Naive B cell (primary cell): ENCODE measurements at places on chromosomes 13 and 19. TPM values are rescaled to one million over a fixed set of nuclear protein-coding genes. Genes with fewer than 3 reads are reported as not detected.

KIR3DL1 gene
- polyA plus RNA-seq: 0.26 TPM

TSC22D1 gene
- polyA plus RNA-seq: 10.1 TPM

ENOX1 gene
- not detected for polyA plus RNA-seq

POSTN gene
- polyA plus RNA-seq: not detected

CASP14 gene
- not detected for polyA plus RNA-seq

JSRP1 gene
- polyA plus RNA-seq: 0.53 TPM

MRPL54 gene
- polyA plus RNA-seq: 159 TPM

MYO16 gene
- polyA plus RNA-seq: not detected

GRCh38 chr19:15317392-15318071 is 14.8 kb downstream of the BRD4 start:
- peak overlapping the region; percentile 97 for H3K27ac ChIP-seq
- no peaks in the 10 kb centered on the region for H3K27me3 ChIP-seq
- no peak for DNase-seq

DNA sequence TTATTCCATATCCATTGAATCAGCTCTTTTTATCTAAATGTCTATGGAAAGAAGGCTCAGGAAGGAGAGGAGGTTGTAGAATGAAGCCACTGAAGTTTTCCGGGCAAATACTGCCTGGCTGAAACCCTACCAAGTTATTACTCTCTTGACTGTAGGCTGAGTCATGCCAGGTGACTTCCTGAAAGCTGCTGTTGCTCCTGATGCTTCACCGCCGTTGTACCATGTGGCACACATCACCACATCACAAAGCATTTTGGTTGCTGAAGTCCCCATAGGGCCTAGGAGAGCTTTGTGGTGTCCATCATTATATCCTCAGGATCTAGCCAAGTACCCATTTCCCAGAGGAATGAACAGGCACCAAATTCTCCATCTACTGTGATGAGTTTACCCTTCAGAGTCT is 11.1 kb upstream of the TDRD12 start:
- H3K4me1 ChIP-seq: peaks cover 8% of the 10 kb centered on the region
- no peak overlapping the region for H3K27ac ChIP-seq
- no peaks in the 10 kb centered on the region for H3K27me3 ChIP-seq
- peaks cover 12% of the 10 kb centered on the region for H3K36me3 ChIP-seq
- no peak overlapping the region for H3K4me3 ChIP-seq

DNA sequence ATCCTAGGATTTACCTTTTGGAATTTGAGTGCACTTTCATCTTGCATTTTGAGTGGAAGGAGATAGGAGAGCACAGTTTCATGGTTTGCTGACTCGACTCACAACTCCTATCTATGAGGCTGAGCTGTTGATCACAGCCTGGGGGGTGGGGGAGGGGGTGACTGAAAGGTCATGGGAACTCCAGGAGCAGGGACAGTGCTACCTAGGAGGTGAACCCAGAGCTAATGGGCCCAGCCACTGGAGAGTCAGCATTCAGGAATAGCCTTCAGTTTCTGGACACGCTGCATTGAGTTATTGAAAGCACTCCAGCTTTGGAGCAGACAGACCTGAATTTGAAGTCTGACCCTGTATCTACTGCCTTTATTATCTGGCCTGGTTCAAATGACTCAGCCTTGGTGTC is 339.9 kb downstream of the SLC7A1 start:
- no peaks in the 10 kb centered on the region for H3K36me3 ChIP-seq
- H3K4me3 ChIP-seq: no peak overlapping the region
- no peak for DNase-seq
- H3K27me3 ChIP-seq: peaks cover 33% of the 10 kb centered on the region

GRCh38 chr13:100636441-100636840 is 38.2 kb downstream of the TMTC4 start:
- H3K27ac ChIP-seq: no peak overlapping the region
- peaks cover 12% of the 10 kb centered on the region for H3K36me3 ChIP-seq
- no peaks in the 10 kb centered on the region for H3K27me3 ChIP-seq

- no peak overlapping the region for H3K4me3 ChIP-seq
- H3K36me3 ChIP-seq: no peaks in the 10 kb centered on the region
- no peak overlapping the region for H3K27ac ChIP-seq
- DNase-seq: no peak
Measured at GRCh38 chr19:10862561-10863106, 8.7 kb upstream of the CARM1 start.

- no peak for DNase-seq
- H3K4me3 ChIP-seq: no peak overlapping the region
- no peaks in the 10 kb centered on the region for H3K4me1 ChIP-seq
- H3K27me3 ChIP-seq: no peaks in the 10 kb centered on the region
Measured at GRCh38 chr13:38702669-38703068, 15.8 kb downstream of the FREM2 start.

GRCh38 chr19:28961772-28962500 is 251.0 kb downstream of the UQCRFS1 start:
- no peaks in the 10 kb centered on the region for H3K27me3 ChIP-seq
- H3K4me3 ChIP-seq: no peak overlapping the region
- H3K36me3 ChIP-seq: no peaks in the 10 kb centered on the region
- H3K4me1 ChIP-seq: no peaks in the 10 kb centered on the region
- DNase-seq: no peak

DNA sequence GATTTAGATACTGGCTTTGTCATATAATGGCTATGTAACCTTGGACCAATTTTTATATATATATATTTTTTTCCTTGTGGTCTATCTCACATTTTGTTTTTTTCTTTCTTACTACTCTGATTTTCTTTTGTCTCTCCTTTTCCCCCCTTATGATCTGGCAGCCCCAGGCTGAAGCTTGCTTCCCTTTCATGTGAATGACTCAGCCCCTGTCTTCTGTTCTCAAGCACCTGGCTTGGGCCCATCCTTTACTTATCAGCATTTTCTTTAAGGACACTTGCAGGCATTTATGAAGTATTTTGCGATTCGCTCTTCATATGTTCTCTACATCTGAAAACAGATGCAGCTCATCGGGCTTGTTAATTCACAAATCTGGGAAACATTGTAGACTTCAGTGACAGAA is 163.6 kb downstream of the SPRY2 start:
- no peaks in the 10 kb centered on the region for H3K36me3 ChIP-seq
- H3K27ac ChIP-seq: no peak overlapping the region
- DNase-seq: no peak
- H3K27me3 ChIP-seq: no peaks in the 10 kb centered on the region
- H3K4me1 ChIP-seq: no peaks in the 10 kb centered on the region

- H3K27ac ChIP-seq: no peak overlapping the region
- H3K4me1 ChIP-seq: peaks cover 4% of the 10 kb centered on the region
- H3K4me3 ChIP-seq: no peak overlapping the region
- H3K36me3 ChIP-seq: no peaks in the 10 kb centered on the region
- peaks cover 38% of the 10 kb centered on the region for H3K27me3 ChIP-seq
- DNase-seq: no peak
Measured at GRCh38 chr13:112077729-112078128, 10.8 kb downstream of the SOX1 start.

- DNase-seq: no peak
- peaks cover 76% of the 10 kb centered on the region for H3K36me3 ChIP-seq
- no peak overlapping the region for H3K4me3 ChIP-seq
- no peaks in the 10 kb centered on the region for H3K27me3 ChIP-seq
Measured at GRCh38 chr19:51891193-51891747, 3.5 kb upstream of the ZNF577 start.

DNA sequence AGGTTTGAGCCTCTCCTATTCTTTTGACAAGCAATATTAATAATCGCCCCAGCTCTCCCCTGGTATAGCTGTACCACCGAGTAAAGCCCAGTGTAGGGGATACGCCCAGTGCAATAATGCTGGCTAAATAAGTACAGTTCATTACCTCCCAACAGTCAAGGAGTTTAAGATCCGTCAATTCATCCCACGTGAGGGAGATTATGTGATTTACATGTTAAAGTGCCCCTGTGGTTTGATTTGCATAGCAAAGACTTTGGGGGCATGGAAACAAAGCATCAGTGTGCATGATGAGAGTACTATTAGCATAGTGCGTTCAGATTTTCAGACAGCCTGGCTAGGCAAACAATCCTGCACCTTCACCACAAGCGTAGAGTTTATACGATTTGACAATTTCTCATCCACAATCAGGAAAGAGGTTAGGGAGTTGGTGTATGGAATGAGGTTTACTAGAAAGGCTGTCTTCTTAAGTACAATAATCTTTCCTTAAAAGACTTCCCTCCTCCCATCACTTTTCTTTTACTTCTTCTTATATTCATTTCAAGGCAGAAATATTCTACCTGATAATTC is 754.0 kb downstream of the DIAPH3 start:
- H3K27ac ChIP-seq: no peak overlapping the region
- H3K36me3 ChIP-seq: peaks cover 8% of the 10 kb centered on the region
- no peaks in the 10 kb centered on the region for H3K27me3 ChIP-seq
- no peak for DNase-seq

DNA sequence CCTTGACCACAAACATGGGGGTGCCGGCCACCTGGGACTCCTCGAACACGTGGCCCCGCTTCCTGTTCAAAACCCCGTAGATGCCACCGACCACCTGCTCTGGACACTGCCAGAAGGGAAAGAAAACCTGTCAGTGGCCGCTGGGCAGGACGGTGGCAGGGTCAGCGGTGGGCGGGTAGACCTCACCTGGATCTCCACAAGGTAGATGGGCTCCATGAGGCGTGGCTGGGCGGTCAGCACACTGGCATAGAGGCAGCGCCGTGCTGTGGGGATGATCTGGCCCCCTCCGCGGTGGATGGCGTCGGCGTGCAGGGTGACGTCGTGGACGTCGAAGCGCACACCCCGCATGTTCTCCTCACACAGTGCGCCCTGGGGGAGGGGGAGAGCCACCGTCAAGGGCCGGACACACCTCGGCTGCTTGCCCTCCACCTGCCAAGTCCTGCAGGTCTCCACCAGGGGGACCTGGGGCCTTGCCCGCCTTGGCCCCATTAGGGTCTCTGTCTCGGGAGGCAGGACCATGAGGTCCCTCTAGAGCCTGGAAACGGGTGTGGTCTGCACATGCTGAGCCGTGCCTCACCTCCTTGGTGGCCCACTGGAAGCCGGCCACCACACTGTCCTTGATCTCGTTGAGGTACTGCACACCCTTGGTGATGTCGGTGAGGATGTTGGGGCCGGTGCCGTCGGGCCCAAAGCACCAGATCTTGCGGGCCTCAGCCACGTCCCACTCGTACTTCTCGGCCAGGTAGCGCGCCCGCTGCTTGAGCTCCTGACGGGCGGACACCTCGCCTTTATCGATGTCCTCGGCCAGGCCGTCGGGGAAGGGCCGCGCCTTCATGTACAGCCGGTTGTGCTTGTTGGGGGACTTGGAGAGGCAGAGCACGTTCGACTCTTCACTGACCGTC is 6.6 kb upstream of the DAPK3 start:
- H3K4me1 ChIP-seq: peaks cover 7% of the 10 kb centered on the region
- H3K4me3 ChIP-seq: peak overlapping the region; percentile 12
- H3K36me3 ChIP-seq: peaks cover 5% of the 10 kb centered on the region
- H3K27me3 ChIP-seq: no peaks in the 10 kb centered on the region
- H3K27ac ChIP-seq: no peak overlapping the region
- no peak for DNase-seq

DNA sequence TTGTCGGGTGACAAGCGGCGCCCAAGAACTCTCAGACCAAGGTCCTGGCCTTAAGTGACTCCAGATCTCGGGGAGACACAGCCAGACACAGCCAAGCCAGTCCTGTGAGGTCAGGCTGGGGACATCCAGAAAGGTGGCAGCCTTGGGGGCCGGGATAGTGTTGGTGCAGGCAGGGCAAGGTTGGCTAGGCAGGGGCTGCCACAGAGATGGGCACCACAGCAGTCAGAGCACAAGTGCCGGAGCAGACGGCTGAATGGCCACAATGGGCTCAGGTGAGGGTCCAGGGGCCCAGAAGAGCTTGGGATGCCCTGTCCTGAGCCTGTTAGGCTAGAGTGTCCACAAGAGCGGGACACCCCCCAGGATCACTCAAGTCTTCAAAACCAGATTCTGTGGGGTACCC is 32.2 kb downstream of the MAU2 start:
- H3K36me3 ChIP-seq: peaks cover 4% of the 10 kb centered on the region
- H3K4me3 ChIP-seq: no peak overlapping the region
- H3K27me3 ChIP-seq: no peaks in the 10 kb centered on the region
- H3K27ac ChIP-seq: no peak overlapping the region

DNA sequence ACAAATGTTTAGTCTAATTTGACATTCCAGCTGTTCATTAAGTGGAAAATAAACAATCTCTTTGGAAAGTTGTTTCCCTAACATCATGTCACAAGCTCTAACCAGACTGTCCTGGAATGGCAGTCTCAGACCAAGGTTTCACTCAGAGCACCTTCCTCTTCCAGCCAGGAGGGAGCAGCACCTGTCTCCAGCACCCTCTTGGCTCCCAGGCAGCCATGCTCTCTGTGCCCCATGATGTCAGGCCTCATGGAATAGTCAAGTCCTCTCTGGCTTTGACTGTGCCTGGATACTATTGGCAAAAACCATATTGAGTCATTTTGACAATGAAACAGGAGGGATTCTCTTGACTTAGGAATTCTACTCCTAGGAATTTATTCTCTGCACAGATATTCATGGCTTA is 171.4 kb downstream of the OXGR1 start:
- no peaks in the 10 kb centered on the region for H3K4me1 ChIP-seq
- H3K36me3 ChIP-seq: no peaks in the 10 kb centered on the region
- no peak for DNase-seq
- H3K27ac ChIP-seq: no peak overlapping the region
- no peak overlapping the region for H3K4me3 ChIP-seq
- no peaks in the 10 kb centered on the region for H3K27me3 ChIP-seq

- H3K4me3 ChIP-seq: no peak overlapping the region
- H3K4me1 ChIP-seq: no peaks in the 10 kb centered on the region
- no peaks in the 10 kb centered on the region for H3K27me3 ChIP-seq
- no peak overlapping the region for H3K27ac ChIP-seq
Measured at GRCh38 chr13:110354715-110355473, 47.8 kb downstream of the COL4A2 start.

GRCh38 chr13:100828226-100828625 is 153.6 kb upstream of the TMTC4 start:
- DNase-seq: no peak
- no peak overlapping the region for H3K4me3 ChIP-seq
- peaks cover 7% of the 10 kb centered on the region for H3K27me3 ChIP-seq
- no peaks in the 10 kb centered on the region for H3K4me1 ChIP-seq
- H3K36me3 ChIP-seq: peaks cover 5% of the 10 kb centered on the region
- H3K27ac ChIP-seq: no peak overlapping the region

GRCh38 chr13:94435604-94436226 is 43.8 kb downstream of the DCT start:
- DNase-seq: peak; percentile 21
- H3K4me1 ChIP-seq: peaks cover 11% of the 10 kb centered on the region
- H3K27me3 ChIP-seq: peaks cover 10% of the 10 kb centered on the region
- no peak overlapping the region for H3K27ac ChIP-seq
- no peak overlapping the region for H3K4me3 ChIP-seq
- no peaks in the 10 kb centered on the region for H3K36me3 ChIP-seq
